ENCODE measurements at places on chromosomes 1 and 21. TPM values are rescaled to one million over a fixed set of nuclear protein-coding genes. Genes with fewer than 3 reads are reported as not detected.

GRCh38 chr1:192888574-192888973 lies 79.7 kb downstream of the RGS2 start:
- H3K27me3 ChIP-seq: no peaks in the 10 kb centered on the region
- DNase-seq: no peak
- H3K36me3 ChIP-seq: no peaks in the 10 kb centered on the region

GRCh38 chr1:29590583-29591565 lies 354.6 kb downstream of the PTPRU start:
- H3K4me3 ChIP-seq: no peak overlapping the region
- H3K27ac ChIP-seq: no peak overlapping the region
- no peak for DNase-seq

GRCh38 chr1:182726912-182727311 lies 42.5 kb upstream of the RGS8 start:
- no peak for DNase-seq
- no peak overlapping the region for H3K27ac ChIP-seq
- no peaks in the 10 kb centered on the region for H3K4me1 ChIP-seq
- no peaks in the 10 kb centered on the region for H3K27me3 ChIP-seq
- H3K36me3 ChIP-seq: no peaks in the 10 kb centered on the region

- H3K4me3 ChIP-seq: no peak overlapping the region
- H3K27me3 ChIP-seq: no peaks in the 10 kb centered on the region
- DNase-seq: no peak
- no peaks in the 10 kb centered on the region for H3K36me3 ChIP-seq
Measured at GRCh38 chr1:198175423-198176170, 18.8 kb downstream of the NEK7 start.

DNA sequence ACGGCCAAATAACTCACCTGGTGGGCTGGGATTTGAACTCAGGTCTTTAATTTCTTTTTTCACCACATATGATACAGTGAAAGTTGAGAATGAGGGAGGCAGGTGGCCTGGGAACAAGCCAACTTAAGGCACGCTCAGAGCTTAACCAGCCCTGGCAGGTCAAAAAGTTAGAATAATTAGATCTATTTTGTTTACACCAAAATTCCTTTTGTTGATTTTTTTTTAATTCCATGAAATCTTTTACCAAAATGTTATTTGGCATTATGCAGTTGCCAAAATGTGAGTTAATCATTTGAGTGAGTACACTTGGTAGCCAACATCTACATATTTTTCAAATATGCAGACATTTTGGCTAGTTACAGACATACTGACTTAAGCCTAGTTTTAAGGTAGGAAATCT lies 36.8 kb downstream of the LHX8 start:
- H3K27me3 ChIP-seq: no peaks in the 10 kb centered on the region
- no peak for DNase-seq
- H3K27ac ChIP-seq: no peak overlapping the region
- H3K36me3 ChIP-seq: no peaks in the 10 kb centered on the region

DNA sequence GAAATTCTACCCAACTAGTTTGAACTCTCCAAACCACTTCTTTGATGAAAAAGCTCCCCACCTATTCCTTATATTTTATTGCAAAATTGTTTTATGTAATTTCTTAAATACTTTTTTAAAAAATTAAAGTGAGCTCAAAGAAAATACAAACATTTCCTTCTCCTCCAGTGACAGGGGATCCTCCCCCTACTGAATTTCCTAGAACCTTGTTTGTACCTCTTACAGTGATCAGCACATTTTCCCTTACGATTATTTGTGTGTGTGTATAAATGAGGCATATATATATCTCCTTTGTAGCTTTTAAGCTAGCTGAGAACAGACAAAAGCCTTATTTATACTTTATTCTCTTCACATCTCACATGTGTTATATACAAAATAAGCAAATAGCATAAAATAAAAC lies 44.4 kb downstream of the VAV3 start:
- no peak overlapping the region for H3K27ac ChIP-seq
- H3K27me3 ChIP-seq: no peaks in the 10 kb centered on the region
- H3K4me1 ChIP-seq: no peaks in the 10 kb centered on the region
- no peak for DNase-seq
- no peaks in the 10 kb centered on the region for H3K36me3 ChIP-seq

GRCh38 chr1:54220004-54220811 lies 20.2 kb downstream of the MRPL37 start:
- H3K4me3 ChIP-seq: no peak overlapping the region
- peak; percentile 71 for DNase-seq
- H3K36me3 ChIP-seq: peaks cover 32% of the 10 kb centered on the region
- H3K4me1 ChIP-seq: peaks cover 8% of the 10 kb centered on the region

DNA sequence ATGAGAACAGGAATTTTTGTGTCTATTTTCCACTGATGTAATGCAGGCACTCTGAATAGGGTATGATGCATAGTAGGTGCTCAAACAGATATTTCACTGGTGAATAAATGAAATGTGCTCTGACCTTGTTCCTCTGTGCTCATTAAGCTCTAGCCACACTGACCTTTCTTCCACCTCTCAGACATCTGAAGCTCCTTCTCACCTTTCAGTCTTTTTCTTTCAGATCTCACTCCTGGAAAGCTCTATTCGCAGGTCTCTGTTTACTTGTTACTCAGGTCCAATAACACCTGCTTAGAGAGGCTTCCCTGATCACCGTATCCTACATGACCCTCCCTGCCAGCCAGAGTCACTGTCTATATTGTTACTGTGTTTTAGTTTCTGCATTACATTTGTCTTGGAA lies 59.2 kb upstream of the IVNS1ABP start:
- H3K27me3 ChIP-seq: no peaks in the 10 kb centered on the region
- DNase-seq: no peak
- no peaks in the 10 kb centered on the region for H3K4me1 ChIP-seq
- no peak overlapping the region for H3K27ac ChIP-seq

CD34 gene
- total RNA-seq: 0.27 TPM

RAB25 gene
- 1.6 TPM for total RNA-seq

Measured in cardiac muscle cell (in vitro differentiated cells and primary cell).